Calu3 (cell line): ENCODE measurements at places on chromosomes 1 and 21. TPM values are rescaled to one million over a fixed set of nuclear protein-coding genes. Genes with fewer than 3 reads are reported as not detected.

DNA sequence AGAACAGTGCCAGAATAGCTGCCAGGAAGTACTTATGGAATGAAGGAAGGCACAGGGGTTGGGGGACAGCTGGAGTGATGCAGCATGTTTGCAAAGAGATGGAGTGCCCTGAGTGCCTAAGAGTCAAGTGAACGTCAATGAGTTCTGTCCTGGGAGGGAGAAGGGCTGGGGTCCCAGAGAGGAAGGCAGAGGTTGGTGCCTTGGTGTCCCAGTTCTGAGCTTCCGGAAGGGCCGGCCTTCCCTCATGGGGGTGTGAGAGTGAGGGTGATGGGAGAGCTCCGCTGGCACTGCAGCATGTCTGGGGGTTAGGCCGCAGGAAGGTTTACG lies 17.6 kb downstream of the NES start:
- H3K36me3 ChIP-seq: peaks cover 53% of the 10 kb centered on the region
- peak overlapping the region; percentile 87 for H3K4me3 ChIP-seq
- H3K4me1 ChIP-seq: peaks cover 76% of the 10 kb centered on the region
- no peak for DNase-seq

- H3K27ac ChIP-seq: no peak overlapping the region
- H3K4me3 ChIP-seq: no peak overlapping the region
- DNase-seq: no peak
- H3K36me3 ChIP-seq: peaks cover 9% of the 10 kb centered on the region
- peaks cover 67% of the 10 kb centered on the region for H3K27me3 ChIP-seq
- H3K4me1 ChIP-seq: peaks cover 8% of the 10 kb centered on the region
Measured at GRCh38 chr1:162028726-162029125, 5.1 kb upstream of the OLFML2B start.

Gene CRNN
- not detected in 2 replicates for total RNA-seq

- H3K27ac ChIP-seq: no peak overlapping the region
- H3K4me3 ChIP-seq: no peak overlapping the region
- H3K27me3 ChIP-seq: no peaks in the 10 kb centered on the region
- no peaks in the 10 kb centered on the region for H3K36me3 ChIP-seq
Measured at GRCh38 chr1:55868026-55868425, 652.9 kb upstream of the USP24 start.

- no peak for DNase-seq
- H3K27me3 ChIP-seq: no peaks in the 10 kb centered on the region
- no peaks in the 10 kb centered on the region for H3K36me3 ChIP-seq
- H3K4me3 ChIP-seq: no peak within 1 kb of the TSS
Measured at GRCh38 chr21:30718239-30718909, at the start of gene KRTAP21-3. Gene KRTAP21-3, minus strand, starts transcription at chr21:30718777. Its CDS starts 18 bp downstream, at chr21:30718759.

DNA sequence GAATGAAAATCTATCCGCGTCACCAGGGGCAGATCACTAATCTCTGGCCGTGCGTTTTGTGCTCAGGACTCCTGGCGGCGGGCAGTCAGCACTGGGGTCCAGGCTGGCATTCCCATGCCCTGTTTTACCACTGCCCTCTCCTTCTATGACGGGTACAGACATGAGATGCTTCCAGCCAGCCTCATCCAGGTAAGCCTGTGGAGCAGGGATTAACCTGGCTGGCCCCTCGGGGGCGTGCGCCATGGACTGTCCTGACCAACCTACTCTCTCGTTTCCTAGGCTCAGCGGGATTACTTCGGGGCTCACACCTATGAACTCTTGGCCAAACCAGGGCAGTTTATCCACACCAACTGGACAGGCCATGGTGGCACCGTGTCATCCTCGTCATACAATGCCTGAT lies 10.9 kb upstream of the CENPS start:
- H3K4me3 ChIP-seq: no peak overlapping the region
- no peak for DNase-seq
- no peaks in the 10 kb centered on the region for H3K27me3 ChIP-seq
- H3K27ac ChIP-seq: no peak overlapping the region
- H3K4me1 ChIP-seq: no peaks in the 10 kb centered on the region
- H3K36me3 ChIP-seq: peaks cover 59% of the 10 kb centered on the region
